ENCODE measurements at places on chromosomes 7 and 10.

DNA sequence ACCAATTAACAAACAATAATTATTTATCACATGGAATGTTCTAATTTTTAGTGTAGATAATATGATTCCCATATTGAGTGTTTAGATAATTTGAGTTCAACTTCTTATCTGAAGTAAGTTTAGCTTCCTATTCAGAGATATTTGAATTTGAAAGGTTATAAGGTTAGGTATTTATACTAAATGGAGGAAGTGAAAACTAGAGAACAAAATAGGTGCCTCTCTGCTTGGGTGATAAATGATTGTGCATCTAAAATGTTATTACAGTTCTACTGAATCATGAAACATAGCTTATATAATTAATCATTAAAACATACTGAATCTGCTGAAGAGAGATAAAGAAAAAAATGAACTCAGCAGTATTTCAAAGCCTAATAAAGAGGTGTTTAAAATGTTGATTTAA is 1174.3 kb downstream of the XPNPEP1 start:
- DNase-seq: no peak

DNA sequence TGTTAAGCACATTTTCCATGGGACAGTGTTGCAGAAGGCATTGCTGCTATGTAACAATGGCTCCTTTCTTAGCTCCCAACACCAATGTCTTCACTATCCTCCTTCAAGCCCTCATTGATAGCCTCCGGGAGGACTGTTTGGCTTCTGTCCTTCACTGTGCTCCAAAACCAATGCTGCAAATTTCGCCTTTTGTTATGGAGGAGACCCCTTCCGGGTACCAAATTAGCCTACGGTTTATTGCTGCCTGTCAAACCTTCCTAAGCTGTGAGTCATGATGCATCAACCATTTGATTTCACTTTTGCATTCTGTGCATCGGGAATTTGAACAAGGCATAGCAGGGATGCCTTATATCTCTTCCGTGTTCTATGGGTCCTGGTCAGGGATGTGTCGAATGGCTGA is 432.9 kb downstream of the GATA3 start:
- no peak for DNase-seq

GRCh38 chr10:37263304-37263703 is 137.9 kb downstream of the ANKRD30A start:
- peak; percentile 5 for DNase-seq

- DNase-seq: no peak
Observed at GRCh38 chr10:130363051-130363450, 226.9 kb downstream of the GLRX3 start.

- peak; percentile 40 for DNase-seq
Observed at GRCh38 chr7:69577221-69577620, 21.1 kb upstream of the AUTS2 start.

GRCh38 chr10:72525689-72526088 is 100.2 kb downstream of the MICU1 start:
- no peak for DNase-seq

Data from RPMI8226 (cell line).